HT1080 (cell line): ENCODE measurements at places on chromosomes 11 and 22.

GRCh38 chr11:8283465-8284230, 20.0 kb upstream of the LMO1 start:
- DNase-seq, result no peak

DNA sequence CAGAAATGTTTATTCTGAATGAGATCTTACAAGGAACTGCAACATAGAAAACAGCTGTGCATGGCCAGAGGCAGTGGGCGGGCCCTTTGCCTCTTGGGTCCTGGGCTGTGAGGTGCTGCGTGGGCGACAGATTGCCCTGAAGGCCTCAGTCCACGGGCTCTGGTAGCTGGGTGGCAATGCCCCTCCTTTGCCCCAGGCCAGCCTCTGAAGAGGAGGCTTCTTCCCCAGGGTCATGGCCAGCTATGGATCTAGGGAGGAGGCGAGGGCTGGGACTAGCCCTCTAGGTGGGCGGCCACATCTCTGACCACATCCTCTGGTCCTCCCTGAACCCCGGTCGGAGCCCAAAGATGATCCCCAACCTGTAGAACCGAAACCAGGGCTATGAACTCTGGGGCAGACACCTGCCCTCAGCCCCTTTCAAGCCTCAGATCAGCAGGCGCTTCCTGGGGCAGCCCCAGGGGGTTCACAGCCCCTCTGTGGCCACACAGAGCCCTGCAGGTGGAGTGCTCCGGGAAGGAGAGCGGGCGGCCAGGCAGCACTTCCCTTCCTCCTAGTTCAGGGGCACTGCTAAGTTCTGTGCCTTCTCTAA, 6.6 kb upstream of the CDC42BPG start:
- DNase-seq, result no peak

DNA sequence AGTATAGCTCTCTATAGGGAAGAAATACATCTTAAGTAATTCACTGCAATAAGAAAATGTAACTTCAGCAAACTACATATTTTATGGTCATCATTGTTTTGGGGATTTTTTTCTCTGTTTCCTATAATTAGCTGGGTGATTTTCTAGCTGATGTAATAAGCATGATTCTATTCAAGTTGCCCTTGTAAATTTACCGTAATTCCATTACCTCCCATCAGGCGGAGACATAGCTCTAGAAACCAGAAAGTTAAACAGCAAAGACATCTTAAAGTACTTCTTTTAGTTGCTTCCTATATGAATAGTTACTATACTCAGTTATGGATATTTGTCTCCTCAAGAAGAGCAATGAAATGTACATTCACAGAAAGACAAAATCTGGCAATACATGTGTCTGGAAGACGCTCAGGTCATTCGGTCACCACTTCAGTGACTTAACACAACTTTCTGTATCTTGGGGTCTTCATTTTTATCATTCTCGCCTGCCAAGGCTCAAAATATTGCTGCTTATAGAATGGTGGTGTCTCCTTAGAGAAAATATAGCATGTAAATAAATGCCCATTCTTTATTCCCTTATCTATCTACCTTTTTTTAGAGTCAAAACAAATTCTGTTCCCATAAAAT, 239.9 kb upstream of the ZC3H12C start:
- DNase-seq, result peak; percentile 54

GRCh38 chr22:19224985-19225384, 46.4 kb upstream of the SLC25A1 start:
- no peak for DNase-seq

- DNase-seq, result no peak
Measured at GRCh38 chr11:70928854-70929598, 323.4 kb downstream of the SHANK2 start.

DNA sequence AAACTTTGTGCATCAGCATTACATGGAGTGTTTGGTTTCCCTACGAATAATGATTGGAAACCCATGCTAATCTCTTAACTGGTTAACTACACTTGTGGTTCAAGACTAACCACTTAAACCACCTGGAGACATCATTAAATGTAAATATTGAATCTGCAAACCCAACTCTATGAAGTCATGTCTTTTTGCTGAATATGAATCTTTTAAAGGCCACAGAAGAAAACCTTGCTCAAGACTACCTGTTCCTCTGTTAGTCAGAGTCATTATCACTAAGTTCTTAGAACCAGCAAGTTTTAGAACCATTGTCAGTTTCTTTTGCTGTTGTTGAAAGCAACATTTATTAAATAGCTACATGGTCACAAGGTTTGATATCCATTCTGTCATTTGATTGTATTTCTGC, 70.7 kb downstream of the SIK2 start:
- DNase-seq, result no peak

DNA sequence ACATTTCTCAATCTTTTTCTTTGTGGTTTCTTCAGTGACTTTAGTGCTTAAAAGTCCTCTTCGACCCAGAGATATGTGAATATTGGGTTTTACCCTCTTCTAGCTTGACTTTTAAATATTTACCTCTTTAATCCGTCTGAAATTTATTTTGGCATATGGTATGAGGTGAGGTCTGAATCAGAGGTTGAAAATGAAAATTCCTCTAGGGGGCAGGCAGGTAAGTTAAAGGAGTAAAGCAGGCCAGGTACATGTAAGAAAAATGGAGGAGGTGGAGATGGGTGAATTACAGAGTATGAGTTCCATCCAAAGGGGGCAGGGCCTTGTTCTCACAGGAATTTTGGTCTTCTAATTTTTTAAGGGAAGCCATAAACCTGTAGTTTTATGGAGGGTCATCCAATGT, 263.8 kb upstream of the NARS2 start:
- no peak for DNase-seq

DNA sequence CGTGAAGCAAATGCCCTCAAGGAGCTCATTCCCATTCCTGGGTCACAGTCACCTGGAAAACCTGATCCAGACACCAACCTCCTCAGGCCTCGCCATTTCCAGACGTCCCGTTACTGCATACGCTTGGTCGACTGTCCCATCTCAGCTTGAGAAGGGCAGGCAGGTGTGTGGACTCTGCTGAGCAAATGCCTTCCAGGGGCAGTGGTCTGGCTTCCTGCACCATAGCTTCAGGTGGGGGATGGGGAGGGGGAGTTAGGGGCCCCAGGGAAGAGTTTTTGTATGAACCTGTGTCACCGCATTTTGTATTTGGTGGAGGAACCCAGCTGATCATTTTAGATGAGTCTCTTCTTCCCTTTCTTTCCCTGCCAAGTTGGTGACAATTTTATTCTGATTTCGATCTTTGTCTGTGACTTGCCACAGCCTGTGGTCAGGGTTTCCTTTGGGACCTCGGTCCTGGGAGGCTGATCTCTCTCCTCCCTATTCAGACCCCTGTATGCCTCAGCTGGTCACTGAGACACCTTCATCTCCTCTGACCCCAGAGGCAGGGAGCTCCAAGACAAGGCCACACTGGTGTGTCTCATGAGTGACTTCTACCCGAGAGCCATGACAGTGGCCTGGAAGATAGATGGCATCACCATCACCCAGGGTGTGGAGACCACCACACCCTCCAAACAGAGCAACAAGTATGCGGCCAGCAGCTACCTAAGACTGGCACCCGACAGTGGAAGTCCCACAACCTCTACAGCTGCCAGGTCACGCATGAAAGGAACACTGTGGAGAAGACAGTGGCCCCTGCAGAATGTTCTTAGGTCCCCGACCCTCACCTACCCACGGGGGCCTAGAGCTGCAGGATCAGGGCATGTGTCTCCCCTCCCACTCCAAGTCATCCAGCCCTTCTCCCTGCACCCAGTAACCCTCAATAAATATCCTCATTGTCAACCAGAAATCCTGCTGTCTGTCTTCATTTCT, 22.9 kb downstream of the IGLL5 start:
- no peak for DNase-seq

GRCh38 chr11:57868491-57868890, 106.9 kb downstream of the CTNND1 start:
- DNase-seq, result no peak

- no peak for DNase-seq
Measured at GRCh38 chr11:109001585-109001984, 336.7 kb downstream of the DDX10 start.

- no peak for DNase-seq
Measured at GRCh38 chr11:116724813-116725212, 48.0 kb downstream of the BUD13 start.

DNA sequence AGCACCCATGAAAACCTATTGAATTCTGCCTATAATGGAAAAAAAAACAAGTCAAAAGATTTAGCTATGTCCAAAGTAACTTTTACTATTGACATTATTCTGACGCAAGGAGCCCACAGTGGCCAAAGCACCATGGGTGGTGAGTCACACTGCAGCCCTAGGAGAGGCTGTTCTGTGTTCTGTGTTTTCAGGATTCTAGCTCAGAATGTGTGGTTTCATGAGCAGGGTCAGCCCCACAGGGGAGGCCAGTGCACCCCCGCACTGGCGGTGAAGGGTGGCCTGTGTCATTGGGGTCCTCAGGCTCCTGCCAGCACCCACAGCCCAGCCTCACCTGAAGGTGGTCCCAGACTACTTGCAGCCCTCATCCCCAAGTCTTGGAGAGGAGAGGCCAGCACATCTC, 112.2 kb downstream of the BRD1 start:
- no peak for DNase-seq

GRCh38 chr11:66386171-66387069, 14.9 kb upstream of the SLC29A2 start:
- DNase-seq, result peak; percentile 73

- DNase-seq, result no peak
Measured at GRCh38 chr22:46145361-46145851, 4.9 kb upstream of the PPARA start.

GRCh38 chr11:45961751-45962240, 39.3 kb downstream of the LARGE2 start:
- DNase-seq, result no peak

DNA sequence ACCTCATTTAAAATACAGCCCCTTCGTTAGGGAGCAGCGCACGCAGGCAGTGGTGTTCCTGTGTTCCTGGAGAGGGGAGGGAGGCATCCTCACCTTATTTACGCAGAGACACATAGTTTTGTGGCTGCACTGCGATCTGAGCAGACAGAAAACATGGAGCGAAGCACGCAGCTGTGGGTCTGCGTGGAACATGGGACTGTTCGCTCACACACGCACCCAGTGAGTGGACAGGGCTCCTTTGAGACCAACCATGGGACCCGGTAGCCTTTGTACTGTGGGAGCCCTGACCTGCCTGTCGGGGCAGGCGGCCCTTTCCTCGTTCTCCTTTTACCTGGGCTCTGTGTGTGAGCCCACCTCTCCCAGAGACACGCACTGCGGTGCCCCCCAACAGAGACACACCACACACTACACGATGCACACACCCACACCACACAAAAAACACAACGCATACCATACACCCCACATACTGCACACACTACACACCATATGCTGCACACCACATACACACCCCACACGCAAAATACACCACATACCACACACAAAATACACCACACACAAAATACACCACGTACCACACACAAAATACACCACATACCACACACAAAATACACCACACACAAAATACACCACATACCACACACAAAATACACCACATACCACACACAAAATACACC, 1245.7 kb downstream of the BRD1 start:
- DNase-seq, result no peak

DNA sequence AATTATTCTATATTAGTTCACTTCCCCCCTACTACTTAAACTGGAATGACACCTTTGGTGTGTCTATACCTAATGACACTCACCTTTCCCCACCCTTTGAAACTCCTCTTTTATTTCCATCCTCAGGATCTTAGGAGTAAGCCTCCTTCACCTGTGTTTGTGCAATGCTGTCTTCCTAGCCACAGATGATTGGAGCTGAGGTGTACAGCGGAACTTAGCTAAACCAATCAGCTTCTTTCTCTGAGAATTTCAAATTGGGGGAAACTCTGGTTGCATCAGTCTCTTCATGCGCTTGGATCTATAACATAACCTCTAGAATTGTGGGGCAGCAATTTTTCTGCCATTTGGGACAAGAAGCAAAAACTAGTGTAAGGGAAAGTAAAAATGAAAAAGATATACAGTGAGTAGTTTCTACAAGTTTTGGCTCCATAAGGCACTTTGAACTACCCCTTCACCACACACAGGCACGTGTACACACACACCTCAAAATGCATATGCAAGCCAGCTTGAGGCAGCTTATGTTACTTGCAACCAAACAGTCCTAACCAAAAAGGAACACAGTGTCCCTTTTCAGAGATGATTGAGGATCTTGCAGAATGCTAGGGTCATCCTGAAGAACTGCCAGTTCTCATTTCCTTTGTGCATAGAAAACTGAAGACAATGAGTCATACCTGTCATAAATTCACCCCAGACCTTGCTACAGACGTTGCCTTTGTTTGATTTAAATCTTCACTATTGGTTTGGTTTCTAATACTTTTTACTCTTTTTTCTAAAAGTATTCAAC, 36.0 kb upstream of the LDLRAD3 start:
- DNase-seq, result peak; percentile 91

DNA sequence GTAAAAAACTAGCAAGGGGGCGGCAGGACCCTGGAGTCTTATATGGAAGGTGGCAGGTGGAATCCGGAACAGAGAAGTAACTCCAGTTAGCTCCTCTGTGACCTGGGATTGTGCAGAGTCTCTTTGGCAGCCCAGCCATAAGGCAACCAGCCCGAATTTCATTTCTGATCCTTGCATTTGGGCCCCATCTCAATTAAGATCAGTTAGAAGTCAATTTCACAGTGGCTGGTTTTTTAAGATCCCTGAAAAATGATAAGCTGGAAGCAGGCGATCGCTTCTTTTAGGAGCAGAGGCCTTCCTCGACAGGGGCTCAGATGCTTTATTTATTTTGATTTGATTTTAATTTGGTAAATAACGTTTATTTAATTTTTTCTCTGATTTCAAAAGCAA, 199.0 kb downstream of the TENM4 start:
- DNase-seq, result no peak

GRCh38 chr22:20312396-20313191, 7.3 kb downstream of the DGCR6L start:
- DNase-seq, result no peak

- DNase-seq, result no peak
Measured at GRCh38 chr11:34915136-34916014, 804 bp downstream of the APIP start.

DNA sequence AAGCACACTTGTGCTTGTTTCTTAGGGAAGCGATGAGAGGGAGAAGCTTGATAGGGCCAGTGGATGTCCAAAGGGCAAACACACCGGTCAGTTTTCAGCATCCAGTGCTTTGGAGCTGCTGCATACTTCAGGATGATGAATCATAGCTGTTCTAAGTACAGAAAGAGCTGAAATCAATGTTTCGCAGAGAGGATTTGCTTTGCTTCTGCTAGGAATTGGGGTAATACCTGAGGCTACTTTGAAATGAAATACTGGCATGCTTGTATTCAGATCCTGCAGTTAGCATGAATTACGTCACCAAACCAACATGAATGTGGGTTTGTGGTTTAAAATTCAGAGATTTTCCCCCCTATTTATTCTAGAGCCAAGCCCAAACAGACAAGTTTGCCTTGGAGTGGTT, 41.7 kb upstream of the SC5D start:
- DNase-seq, result no peak

DNA sequence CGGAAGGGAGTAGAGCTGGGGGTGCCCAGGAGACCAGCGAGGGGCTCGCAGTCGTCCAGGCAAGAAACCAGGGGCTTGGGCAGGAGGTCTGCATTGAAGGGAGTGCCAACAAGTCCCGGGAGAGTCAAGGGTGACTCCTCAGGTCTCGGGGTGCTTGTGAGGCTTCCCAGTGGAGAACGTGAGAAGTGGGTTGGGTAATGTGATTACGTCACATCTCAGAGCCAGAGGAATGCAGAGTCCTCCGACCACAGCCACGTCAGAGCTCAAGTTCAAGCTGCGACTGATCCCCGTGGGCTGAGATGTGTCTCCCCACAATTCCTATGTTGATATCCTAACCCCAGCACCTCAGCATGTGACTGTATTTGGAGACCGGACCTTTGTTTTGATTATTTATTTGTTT, 89.7 kb upstream of the SHANK2 start:
- peak; percentile 14 for DNase-seq

- no peak for DNase-seq
Measured at GRCh38 chr22:49392247-49392646, 435.4 kb downstream of the BRD1 start.
